Activated CD4-positive, alpha-beta T cell treated with anti-CD3 and anti-CD28 coated beads for 48 hours (primary cell): ENCODE measurements at places on chromosomes 5 and 9.

GRCh38 chr5:138305797-138306196, 25.8 kb downstream of the CDC25C start:
- no peak for DNase-seq

DNA sequence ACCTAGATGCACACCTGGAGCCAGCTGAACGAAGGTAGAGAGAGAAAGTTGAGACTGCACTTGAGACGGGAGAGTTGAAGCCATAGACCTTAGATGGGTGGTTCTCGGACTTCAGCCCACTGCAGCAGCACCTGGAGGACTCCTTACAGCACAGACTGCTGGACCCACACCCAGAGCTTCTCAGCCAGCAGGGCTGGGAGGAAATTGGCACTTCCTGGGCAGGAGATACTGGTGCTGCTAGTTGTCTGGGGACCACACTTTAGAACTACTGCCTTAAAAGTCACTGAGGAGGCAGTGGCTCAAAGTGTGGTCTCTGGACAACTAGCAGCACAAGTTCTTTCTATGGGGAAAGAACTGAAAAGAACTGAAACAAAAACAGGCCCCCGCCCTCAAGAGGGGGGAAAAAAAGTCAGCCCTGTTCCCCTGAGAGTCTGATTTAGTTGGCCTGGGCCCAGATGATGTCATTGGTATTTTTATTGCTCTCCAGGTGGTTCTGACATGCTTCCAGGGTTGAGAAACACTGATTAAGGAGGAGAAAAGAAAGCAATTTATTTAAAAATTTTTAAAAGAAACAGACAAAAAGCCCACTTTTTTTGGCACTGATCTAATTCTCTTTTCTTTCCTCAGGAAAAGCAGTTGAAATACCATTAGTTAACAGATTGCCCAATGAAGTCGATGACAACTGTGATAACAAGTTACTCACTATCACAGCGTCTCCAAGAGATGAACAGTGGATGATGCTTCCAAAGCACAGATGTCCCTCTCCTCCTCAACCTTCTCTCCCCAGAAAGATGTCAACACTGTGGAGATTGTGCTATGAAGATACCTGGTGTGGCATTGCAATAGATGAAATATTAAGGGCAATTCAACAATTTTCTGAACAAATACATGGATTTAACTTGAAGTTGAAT, 73.6 kb upstream of the ADAMTS16 start:
- DNase-seq, result no peak

- DNase-seq, result no peak
These were observed 47.5 kb downstream of the NLN start for GRCh38 chr5:65769539-65769938.

- no peak for DNase-seq
These were observed 146.6 kb upstream of the SLC24A2 start for GRCh38 chr9:19935422-19935821.

GRCh38 chr5:76099756-76100155, 16.6 kb downstream of the SV2C start:
- no peak for DNase-seq

GRCh38 chr5:160357394-160357793, 13.0 kb downstream of the C1QTNF2 start:
- DNase-seq, result no peak

GRCh38 chr9:134066526-134066912, 1.3 kb downstream of the BRD3 start:
- DNase-seq, result peak; percentile 25

GRCh38 chr5:42767491-42768105, 11.0 kb downstream of the CCDC152 start:
- DNase-seq, result no peak

DNA sequence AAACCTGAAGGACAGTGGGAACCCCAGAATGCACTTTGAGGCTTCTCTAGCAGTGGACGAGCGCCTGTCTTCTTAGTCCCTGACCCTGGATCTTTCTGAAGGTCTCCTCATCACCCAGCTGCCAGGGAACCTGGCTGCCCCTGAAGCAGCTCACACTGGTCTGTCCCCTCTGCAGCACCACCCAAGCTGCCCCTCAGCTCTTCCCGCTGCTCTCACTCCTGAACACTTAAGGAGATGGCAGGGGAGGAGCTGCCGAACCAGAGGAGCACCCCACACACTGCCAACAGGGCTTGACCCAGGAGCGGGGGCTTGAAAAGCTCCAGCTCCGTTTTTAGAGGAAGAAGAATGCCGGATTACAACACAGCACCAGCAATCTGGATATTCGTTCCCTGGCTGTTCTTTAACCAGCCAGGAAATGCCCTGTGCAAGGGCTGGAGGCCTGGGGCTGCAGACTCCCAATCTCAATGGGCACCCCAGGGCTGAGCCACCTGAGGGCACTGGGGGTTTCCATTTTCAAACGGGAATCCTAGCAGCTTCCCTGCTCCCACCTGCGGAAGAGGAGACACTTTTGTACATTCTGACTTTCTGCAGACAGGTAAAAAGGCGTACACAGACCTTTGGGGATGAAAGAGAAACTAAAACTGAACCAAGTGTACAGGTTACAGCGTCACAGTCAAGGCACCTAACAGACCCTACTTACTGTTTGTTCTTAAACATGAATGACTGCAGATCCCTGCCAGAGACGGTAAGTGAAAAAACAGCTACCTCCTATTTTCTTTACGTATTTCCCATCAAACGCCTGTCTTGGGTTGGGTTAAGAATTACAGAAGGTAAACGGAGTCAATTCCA, 36.3 kb downstream of the GOLM1 start:
- no peak for DNase-seq

GRCh38 chr9:91197232-91198181, 164.2 kb downstream of the AUH start:
- DNase-seq, result no peak

- peak; percentile 95 for DNase-seq
These were observed at the start of gene KIAA1191 for GRCh38 chr5:176361437-176362232. Gene KIAA1191, minus strand, starts transcription at chr5:176361764. Its CDS starts 2,256 bp downstream, at chr5:176359508.

GRCh38 chr5:136133922-136134379, 1.3 kb downstream of the SMAD5 start:
- no peak for DNase-seq

DNA sequence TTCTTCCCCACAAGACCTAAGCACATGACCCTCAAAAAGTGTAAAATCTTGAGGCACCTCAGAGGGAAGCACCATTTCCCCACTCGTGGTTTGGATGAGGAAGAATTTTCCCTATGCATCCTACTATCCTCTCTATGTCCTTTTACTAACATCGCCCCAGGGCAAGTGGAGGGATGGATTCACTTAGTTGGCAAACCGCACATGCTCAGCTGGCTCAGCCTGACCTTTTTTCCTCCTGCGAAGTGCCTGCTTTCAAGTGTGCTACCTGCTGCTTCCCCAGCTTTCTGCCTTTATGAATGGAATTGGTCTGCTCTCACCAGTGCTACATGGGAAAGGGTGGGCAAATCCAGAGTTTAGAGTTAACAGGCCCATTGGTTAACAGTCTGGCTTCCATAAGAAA, 56.6 kb upstream of the IFNK start:
- no peak for DNase-seq

DNA sequence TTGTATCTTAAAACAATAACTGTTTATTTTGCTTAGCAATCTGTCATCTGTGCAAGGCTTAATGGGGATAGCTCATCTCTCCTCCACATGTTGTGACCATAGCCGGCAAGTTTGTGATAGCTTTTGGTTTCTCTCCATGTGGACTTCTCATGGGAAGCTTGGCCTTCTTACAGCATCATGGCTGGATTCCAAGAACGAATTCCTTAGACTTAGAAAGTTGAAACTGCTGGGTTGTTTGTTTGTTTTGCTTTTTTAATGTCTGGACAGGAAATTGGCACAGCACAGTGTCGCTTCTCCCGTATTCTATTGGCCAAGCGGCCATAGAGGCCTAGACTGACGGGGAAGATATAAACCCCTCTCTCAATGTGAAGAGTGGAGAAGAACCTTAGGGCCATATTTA, 61.0 kb upstream of the PRDM9 start:
- DNase-seq, result no peak

- no peak for DNase-seq
These were observed 7.4 kb upstream of the GRAMD2B start for GRCh38 chr5:126415789-126416188.

- DNase-seq, result no peak
These were observed 39.2 kb downstream of the NADK2 start for GRCh38 chr5:36202521-36202961.

GRCh38 chr5:86709157-86709881, 91.6 kb downstream of the COX7C start:
- no peak for DNase-seq

- no peak for DNase-seq
These were observed 13.7 kb downstream of the TUT7 start for GRCh38 chr9:86340356-86341006.

DNA sequence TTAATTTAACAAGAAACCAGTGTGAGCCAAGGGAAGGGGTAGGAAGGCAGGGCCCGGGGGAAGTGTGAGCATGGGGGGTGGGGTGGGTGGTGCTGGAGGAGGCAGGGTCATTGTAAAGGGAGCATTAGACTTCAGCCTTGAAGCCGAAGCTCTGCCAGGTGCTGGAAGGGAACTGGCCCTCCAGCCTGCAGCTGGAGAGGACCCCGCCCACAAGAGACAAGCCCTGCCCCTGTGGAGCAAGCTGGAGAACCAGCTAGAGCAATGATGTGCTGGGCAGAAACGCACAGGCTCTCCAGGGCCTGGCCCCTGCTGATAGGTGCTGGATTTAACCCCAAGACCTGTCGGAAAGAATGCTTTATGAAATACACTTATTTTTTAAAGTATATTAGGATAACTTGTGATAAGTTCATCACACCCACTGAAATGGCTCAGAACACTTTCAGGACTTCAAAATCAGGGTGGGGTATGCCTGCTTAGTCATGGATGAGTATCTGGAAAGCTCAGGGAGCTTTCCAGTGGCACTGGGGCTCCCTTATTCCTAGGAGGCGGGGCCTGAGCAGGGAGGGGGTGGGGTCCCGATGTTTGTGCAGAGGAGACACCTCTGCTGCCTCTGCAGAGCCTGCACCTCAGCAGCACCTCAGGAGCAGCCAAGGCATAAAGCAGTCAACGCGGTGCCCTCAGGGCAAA, 27.1 kb downstream of the UBE2QL1 start:
- no peak for DNase-seq

DNA sequence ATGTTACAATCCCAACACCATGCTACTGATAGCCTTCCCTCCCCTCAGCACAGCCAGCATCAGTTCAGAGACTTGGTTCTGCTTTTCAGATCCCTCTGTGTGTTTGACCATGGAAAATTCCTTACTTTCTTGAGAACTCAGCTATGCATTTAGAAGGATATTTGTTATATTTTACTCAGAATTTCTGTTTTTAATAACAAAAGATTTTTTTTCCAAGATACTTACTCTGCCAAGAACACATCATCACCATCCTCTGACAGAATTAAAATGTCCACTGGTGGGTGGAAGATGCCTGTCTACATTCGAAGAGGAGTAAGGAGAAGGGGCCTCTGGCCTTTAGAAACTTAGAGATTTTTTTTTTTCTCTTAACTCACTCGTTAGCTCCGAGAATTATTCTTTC, 56.1 kb upstream of the CKMT2 start:
- no peak for DNase-seq

- no peak for DNase-seq
These were observed 551.9 kb upstream of the DMAC1 start for GRCh38 chr9:8351436-8351835.

GRCh38 chr9:38682713-38683112, 37.2 kb downstream of the FAM240B start:
- no peak for DNase-seq

DNA sequence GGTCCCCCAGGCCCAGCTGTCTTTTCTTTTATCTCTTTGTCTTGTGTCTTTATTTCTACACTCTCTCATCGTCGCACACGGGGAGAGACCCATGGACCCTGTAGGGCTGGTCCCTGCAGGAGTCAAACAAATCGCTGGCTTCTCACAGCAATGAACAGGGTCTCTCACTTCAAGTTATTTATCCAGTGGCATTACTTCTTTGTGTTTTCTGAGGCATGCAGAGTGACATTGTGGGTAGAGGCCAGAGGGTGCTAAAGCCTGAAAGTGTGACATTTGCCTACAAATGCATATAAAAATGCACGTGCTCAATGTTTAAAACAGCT, 127.6 kb downstream of the ST8SIA4 start:
- no peak for DNase-seq

- no peak for DNase-seq
These were observed 318.4 kb downstream of the MAN2A1 start for GRCh38 chr5:110008131-110008530.

GRCh38 chr9:17742067-17742466, 163.2 kb downstream of the SH3GL2 start:
- no peak for DNase-seq

DNA sequence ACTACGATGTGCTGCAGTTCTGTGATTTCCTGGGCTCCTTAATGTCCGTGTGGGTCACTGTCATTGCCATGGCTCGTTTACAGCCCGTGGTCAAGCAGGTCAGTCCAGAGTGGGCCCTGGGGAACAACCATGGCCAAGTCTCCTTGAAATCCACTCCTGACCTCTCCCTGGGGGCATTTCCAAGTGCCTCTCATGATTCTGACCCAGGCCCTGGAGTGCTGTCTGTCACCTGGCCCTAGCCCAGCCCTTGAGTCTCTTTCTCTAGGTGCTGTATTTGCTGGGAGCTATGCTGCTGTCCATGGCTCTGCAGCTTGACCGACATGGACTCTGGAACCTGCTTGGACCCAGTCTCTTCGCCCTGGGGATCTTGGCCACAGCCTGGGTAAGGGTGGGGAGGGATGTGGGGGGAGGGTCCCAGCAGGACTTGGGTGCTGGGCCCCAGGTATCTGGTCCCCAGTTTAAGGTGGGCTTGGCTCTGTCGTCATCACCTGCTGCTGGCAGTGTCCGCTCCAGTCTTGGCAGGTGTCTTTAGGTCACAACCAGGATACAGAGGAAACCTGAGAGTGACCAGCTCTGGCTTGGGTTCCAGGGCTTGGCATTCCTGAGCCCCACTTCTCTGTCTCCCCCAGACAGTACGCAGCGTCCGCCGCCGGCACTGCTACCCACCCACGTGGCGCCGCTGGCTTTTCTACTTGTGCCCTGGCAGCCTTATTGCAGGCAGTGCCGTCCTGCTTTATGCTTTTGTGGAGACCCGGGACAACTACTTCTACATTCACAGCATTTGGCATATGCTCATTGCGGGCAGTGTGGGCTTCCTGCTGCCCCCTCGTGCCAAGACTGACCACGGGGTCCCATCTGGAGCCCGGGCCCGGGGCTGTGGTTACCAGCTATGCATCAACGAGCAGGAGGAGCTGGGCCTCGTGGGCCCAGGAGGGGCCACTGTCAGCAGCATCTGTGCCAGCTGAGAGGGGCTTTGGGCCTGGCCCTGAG, 17.0 kb downstream of the OR13J1 start:
- DNase-seq, result no peak

DNA sequence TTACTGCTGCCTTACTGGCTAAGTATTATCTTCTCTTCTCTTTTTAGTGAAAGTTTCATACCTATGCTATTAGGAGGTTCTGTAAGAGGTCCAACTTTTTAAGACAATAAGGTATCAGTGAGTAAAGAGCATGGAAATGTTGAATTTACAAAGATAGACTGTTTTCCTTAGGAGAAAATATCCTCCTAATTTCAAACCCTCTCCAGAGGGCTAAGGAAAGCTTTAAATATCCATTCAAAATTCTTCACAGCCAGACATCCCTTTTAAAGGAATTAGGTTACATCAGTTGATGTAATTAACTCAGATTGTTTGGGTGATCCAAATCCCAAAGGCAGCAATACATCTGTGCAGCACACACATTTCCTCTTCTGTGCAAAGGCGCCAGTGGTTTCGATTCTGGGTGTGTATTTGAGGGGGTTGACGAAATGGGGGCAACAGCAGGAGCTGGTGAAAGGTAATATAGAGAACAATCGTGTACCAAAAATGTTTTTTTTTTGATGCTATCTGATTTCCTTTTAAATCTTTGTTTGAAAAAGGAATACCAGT, 273.8 kb upstream of the RPS23 start:
- DNase-seq, result no peak
